Cortex of kidney (tissue), 1 donor: ENCODE measurements at places on chromosomes 16 and 17.

DNA sequence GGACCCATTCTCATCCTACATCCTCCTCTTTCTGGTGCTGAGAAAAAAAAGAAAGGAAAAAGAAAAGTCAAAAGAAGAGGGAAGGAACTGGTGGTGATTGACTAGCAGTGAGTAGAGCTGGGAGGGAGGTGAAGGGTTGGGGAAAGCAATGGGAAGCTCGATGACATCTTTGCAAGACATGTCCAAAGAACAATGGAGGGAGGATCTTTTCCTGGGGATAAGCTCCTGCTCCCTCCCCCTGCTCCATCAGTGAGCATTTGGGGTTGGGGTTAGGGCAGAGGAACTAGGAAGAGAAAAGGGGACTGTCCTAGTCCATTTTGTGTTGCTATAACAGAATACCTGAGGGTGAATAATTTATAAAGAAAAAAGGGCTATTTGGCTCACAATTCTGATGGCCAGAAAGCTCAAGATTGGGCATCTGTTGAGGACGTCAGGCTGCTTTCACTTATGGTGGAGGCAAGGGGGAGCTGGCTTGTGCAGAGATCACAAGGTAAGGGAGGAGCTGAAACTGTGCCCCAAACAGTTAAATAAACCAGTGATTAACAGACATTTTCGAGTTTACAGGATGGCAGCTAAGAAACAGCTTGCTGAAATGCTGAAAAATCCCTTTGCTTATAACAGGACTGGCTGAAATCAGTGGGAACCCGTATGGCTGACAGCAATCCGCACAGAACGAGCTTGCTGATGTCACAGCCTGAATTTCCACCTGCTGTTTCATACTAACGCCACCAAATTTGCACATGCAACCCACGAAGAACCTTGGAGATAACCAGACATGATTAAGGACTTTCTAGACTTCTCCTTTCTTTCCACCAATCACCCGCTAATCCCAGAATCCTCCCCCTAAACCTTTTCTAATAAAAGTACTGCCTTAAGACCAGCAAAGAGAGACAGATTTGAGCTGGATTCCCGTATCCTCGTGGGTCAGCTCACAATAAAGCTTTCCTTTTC is 1.6 kb upstream of the ODF4 start:
- no peak for DNase-seq

- DNase-seq, result no peak
Measured at GRCh38 chr16:1613728-1614455, 1.7 kb downstream of the CRAMP1 start.

GRCh38 chr16:66549284-66550131 is at the start of gene TK2:
TSS of gene TK2 (minus strand) at chr16:66550122. CDS start at chr16:66550061, 61 bp downstream.
- no peak for DNase-seq

- no peak for DNase-seq
Measured at GRCh38 chr17:8846768-8847211, 20.7 kb downstream of the PIK3R6 start.
